ENCODE measurements at places on chromosomes 2 and 18.

DNA sequence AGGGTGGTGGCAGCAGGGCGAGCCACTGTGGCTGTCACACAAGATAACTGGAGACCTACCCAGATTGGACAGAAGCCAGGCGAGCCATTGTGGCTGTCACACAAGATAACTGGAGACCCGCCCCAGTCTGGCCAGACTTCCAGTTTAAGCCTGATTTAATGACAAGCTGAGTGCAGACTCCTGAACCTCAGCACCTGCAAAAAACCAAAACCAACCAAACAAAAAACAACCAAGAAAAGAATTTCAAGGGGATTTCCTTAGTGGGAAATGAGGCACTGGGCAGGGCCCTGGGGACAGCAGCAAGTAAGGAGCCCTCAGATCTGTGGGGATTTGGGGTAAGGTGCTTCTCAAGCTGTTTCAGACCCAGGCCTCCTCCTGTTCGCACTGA lies 95.2 kb upstream of the BOD1L2 start:
- no peak for DNase-seq

- DNase-seq: no peak
Measured at GRCh38 chr18:3279201-3280185, 17.6 kb downstream of the MYL12B start.

- DNase-seq: peak; percentile 47
Measured at GRCh38 chr2:120867290-120868241, 131.9 kb downstream of the GLI2 start.

DNA sequence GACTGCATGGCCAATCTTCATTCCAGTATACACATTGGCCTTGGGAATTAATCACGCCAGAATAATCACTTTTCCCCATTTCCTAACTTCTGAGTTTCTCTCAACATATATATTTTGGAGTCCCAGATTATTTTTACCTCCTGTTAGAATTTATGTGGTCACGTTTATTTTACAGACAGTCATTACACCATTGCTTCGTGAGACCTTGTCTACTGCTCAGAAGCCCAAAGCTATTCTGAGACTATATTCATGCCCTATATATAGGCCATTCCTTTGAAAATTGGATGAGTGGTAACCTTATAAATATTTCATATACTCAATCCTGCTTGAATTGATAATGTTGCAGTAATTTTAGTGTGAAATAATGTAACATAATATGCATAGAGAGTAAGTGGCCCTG lies 610.0 kb upstream of the CDH2 start:
- DNase-seq: no peak

GRCh38 chr2:236787885-236788284 lies 218.3 kb downstream of the ACKR3 start:
- no peak for DNase-seq

GRCh38 chr18:6086731-6087130 lies 191.4 kb upstream of the TMEM200C start:
- DNase-seq: no peak

DNA sequence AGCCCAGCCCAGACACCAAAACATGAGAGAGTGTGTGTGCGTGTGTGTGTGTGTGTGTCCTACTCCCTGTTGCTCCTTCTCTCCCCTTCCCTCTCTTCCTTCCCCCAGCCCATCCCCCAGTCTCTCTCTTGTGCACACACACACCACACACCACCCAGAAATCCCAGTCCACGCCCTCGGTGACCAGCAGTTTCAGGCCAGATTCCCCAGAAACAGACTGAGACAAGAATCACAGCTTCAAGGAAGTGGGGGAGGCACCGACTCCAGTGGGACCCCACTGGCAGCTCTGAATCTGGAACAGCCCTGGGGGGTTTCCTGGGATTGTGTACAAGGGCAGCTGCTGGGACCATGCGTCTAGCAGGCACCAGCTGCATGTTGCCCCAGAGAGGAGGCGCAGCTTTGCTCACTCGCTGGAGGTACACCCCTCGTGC lies 113.5 kb downstream of the NDUFA10 start:
- DNase-seq: no peak

DNA sequence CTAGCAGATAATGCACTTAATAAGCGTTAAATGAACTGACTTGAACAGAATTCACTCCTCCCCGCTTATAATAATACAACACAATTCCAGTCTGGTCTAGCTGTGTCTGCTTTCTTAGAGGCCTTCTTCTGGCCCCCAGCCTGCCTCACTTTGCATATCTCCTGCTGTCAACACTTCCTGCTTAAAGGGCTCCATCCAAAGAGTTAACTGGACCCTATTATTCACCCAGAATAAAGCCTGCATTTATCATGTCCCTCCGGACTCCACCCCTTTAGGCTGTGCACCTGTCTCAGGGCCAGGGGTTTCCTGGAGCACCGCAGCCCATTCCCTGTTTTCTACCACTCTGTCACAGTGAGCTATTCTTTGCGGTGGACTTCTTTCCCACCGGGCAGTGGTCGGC lies 292.8 kb upstream of the FBXO11 start:
- DNase-seq: no peak

GRCh38 chr18:2979129-2979528 lies 33.8 kb downstream of the LPIN2 start:
- DNase-seq: no peak

DNA sequence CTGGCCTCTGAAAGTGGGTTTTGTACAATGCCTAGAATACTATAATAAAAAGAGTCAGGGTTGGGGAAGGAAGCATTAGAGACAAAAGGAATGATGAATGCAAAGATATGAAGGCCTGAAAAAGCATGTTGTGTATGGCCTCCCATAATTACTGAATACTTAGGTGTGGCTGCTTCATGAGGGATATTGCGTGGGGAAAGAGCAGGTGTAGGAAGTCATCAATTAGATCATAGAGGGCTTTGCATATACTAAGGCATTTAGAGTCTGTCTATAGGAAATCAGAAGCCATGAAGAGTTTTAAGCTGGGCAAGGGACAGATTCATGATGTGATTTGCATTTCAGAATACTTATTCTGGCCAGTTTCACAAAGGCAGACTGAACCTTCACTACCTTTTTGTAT lies 48.2 kb downstream of the NCOA1 start:
- DNase-seq: no peak

- DNase-seq: no peak
Measured at GRCh38 chr2:2777876-2778275, 446.8 kb upstream of the MYT1L start.

DNA sequence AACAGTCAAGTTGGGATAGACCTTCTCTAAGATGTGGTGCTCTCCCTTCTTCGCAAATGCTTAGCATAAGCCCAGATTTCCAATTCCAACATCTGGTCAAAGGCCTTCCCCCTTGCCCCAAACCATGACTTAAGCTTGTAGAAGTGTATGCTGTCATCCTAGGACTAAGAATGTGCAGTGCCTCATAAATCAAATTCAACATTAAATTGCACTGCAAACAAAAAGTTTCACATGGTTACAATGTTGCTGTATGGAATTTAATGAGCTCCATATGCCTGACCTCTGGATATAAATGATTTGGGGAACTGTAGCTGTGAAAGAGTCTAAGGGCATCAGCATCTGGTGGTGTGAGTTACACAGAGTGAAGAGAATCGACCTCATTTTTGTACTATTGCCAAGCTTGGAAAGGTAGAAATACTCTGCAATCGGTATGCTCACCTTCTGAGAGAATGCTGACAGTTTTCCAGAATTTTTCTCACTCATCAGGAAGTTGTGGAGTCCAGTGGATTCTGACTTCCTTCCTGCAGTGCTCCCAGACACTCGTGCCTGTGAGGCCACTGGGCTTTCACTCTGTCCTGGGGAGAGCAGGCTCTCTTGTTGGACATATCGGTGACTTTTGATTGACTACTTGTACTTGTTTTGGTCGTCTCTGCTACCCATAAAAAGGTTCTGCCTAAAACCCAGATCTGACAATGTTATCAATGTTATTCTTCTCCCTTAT lies 40.6 kb downstream of the FASTKD2 start:
- DNase-seq: no peak

GRCh38 chr2:177322801-177323261 lies 58.3 kb upstream of the NFE2L2 start:
- no peak for DNase-seq

DNA sequence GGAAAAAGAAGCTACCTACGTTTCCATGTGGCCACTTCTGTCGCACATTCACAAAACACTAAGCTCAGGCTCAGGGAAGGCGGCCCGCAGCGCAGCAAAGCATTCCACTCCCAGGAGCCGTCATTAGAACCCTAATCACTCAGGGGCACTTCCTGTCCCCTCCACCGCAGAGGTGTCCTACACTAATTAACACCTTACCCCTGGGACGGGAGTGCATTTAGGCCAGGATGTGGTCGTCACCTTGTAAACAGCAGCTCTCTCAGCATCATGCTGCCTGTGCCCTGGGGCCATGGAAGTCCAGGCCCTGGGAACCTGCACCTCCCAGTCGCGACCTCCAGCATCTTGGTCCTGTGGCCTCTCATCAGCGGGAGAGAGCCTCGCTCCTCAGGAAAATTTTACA lies 359.8 kb upstream of the SALL3 start:
- no peak for DNase-seq

- DNase-seq: no peak
Measured at GRCh38 chr2:58769864-58770234, 528.7 kb upstream of the FANCL start.

- DNase-seq: no peak
Measured at GRCh38 chr2:124081154-124081716, 56.1 kb downstream of the CNTNAP5 start.

DNA sequence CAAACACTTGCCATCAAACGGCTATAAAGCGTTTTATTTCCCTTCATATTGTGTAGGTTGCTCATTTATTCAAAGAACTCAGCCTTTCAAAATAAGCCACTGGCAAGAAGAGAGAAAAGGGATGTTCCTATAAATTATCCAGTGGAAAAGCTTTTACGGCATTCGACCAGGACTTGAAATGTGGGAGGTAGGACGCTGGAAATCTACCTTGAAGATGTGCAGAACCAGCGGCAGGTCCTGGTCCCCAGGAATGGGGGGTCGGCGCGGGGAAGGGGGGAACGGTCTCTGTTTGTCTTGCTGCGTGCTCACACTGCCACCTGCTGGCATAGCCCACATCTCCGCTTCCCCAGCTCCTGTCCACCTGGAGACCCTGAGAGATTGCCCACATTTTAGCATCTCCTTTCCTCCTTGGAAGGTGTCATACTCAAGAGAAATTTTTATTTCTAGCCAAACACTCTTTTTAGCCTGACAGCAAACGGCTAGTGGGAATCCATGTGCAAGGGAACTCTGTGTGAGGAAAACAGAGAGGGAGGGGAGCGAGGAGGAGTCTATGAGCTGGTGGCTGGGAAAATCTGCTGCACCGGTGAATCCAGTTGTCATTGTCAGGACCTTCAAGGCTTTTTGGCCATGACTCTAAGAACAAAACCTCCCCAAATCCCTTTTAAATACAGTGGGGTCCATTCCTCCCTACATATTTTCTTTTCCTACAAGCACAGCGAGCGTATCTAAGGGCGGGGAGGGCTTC lies 349.0 kb upstream of the PKDCC start:
- no peak for DNase-seq

GRCh38 chr2:196096982-196097745 lies 28.5 kb upstream of the DNAH7 start:
- DNase-seq: no peak

- DNase-seq: no peak
Measured at GRCh38 chr2:195342061-195342460, 315.0 kb upstream of the SLC39A10 start.

DNA sequence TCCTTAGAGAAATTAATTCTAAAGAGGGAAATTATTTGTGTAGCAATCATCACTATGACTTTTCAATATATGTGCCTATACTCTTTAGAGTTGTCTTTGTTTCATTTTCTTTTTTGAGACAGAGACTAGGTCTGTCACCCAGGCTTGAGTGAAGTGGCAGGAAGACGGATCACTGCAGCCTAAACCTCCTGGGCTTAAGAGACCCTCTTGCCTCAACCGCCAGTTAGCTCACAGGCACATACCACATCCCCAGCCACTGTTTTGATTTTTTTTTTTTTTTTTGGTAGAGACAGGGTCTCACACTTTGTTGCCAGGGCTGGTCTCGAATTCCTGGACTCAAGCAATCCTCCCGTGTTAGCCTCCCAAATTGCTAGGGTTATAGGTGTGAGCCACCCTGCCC lies 12.4 kb downstream of the YWHAQ start:
- no peak for DNase-seq

DNA sequence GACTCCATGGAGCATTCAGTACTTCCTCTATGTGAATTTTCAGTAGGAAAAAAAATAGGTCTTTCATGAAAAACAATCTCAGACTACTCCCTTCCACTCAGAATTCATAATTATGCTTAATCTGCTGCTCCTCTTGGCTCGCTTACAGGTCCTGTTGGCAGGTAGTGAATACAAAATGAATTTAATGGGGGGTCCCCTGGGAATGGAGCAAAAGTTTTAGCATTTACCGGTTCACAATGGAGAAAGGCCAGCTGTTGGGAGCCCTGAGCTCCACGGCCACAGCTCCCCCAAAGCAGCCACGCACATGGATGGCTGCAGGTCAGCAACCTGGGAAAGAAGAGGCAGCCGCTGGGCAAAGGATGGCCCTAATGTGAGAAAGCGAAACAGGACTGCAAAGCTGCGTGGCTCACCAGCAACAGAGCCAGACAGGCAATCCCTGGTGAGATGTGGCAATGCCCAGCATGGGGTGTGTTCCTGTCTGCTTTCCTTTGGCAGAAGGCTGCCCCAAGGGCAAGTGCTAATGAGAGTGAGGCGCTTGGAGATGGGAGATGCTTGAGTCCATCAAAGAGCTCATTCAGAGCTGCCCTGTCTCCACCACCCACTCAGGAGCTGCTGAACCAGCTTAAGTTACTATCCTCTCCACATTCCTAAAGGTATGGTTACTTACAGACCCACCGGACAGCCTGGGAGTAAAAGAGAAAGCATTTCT lies 447.4 kb downstream of the EPHA4 start:
- DNase-seq: no peak

- no peak for DNase-seq
Measured at GRCh38 chr18:31680831-31681568, 3.4 kb downstream of the B4GALT6 start.

GRCh38 chr2:181619516-181619915 lies 37.4 kb downstream of the CERKL start:
- no peak for DNase-seq

DNA sequence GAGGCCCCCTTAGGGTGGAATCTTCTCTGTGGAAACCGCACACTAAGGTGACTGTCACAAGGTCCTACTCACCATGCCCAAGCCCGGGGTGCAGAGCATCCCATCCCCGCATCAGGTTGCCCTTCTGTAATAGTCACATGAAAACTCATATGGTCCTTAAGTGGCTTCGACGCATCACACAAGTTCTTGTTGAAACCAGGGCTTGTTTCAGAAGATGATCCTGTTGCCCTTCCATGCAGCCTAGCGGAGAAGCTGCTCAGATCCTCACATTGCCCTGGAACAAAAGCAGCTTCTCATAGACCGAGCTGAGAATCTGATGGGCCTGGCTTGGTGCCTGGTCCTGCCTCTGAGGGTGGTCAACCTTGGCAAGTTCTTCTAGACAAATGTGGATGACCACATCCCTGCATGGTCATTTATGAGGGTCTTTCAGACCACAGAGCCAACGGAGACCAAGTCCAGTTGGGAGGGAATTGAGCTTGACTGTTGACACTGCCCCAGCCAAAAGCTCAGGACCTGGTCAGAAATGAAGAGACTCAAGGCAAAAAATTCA lies 54.1 kb downstream of the PDCL3 start:
- DNase-seq: no peak

DNA sequence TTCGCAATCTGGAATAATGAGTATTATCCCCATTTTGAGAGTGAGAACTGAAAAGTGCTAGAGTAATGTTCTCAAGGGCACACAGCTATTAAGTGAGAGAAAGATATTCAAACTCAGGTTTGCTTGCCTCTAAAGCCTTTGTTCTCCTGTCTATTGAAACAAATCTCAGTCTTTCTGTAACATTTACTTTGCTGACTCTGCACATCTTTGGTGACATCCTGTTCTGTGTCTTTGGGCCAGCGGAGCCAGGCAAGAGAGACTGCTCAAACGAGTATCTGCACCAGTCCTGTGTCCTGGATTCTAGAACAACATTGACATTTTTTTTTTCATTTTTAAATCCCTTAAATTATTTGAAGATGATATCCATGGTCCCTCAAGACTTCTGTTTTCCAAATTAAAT lies 1539.2 kb upstream of the PIK3C3 start:
- DNase-seq: no peak
